Hematopoietic multipotent progenitor cell treated with erythropoietin and hydrocortisone succinate and interleukin-3 and kit ligand, for 6 days (in vitro differentiated cells): ENCODE measurements at places on chromosomes 16 and 17.

DNA sequence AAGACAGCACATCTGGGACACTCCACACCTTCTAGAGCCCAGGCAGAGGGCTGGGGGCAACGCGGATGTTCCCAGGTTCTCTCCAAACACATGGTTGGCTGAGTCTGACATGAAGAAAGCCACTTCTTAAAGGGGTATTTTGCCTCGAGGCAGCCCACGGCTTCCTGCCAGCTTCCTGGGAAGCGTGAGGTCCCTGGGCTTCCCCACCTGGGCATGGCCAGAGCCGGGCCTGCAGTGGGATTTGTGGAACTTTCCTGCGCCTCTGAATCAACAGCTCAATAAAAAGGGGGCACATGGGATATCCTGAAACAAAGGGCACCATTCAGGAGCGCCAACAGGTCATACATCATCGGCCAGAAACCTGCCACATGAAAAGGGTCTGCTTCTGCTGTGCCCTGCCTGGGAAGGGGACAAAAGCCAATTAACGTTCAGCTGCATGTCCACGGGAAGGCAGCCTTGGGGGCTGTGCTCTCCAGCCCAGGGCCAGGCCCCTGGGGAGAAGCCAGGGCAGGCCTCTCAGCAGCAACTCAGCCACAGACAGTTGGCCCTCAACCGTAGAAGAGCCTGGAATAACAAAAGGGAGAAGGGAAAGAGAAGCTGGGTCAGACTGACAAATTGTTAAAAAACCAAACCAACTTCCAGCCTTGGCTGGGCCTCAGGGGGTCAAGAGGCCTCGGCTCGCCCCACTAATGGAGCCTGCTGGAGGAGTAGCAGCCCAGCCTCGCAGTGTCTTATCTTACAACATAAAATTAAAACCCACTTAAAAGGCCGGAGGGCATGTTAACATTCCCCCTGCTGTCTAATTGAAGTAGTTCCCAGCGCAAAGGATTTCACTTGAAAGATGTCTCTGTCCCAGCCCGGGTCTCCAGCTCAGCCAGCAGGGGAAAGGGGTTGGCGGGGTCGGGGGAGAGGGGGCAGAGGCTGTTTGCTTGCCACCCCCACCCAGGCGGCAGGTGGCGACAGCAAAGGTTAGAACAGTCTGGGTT lies 34.2 kb downstream of the TBX4 start:
- DNase-seq: no peak

- no peak for DNase-seq
Measured at GRCh38 chr16:10612649-10613179, 32.3 kb upstream of the EMP2 start.

DNA sequence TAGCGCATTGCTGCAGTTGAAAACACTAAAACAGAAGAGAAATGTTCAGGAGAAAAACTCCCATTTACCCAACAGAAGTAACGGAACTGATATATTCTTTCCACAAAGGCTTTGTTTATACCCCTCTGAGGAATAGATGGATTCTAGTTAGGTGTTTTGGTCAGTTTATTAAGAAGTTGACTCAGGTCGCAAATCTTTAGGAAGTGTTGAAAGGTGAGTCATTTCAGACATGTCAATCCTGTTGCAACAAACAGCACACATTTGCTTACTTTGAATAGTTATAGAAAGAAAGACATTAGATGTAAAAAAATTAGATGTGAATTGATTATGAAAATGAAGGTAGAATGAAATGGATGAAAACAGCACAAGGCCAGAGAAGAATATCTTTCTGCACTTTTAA lies 941.0 kb downstream of the KCNJ2 start:
- DNase-seq: no peak

- no peak for DNase-seq
Measured at GRCh38 chr17:34622862-34623623, 43.7 kb downstream of the TMEM132E start.

- DNase-seq: no peak
Measured at GRCh38 chr17:1931844-1932579, 93.1 kb downstream of the RTN4RL1 start.

- DNase-seq: no peak
Measured at GRCh38 chr16:62965831-62966230, 929.6 kb upstream of the CDH8 start.

DNA sequence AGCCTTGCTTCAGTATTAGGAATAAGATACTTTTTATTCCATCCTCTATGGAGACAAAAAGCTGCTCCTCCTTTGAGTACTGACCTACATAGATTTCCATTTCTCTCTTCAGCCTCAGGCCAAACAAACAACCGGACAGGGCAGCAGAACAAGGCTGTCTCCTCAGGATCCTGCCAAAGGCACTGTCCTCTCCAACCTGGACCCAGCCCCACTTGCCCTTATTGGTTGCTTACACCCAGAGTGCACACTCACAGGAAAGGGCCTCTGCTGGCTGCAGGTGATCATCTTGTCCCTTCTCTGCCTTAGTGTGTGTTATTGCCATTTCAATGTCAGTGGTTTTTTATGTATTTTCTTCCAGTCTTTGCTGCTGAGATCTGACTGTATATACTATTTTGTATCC lies 26.6 kb downstream of the LIG3 start:
- no peak for DNase-seq

DNA sequence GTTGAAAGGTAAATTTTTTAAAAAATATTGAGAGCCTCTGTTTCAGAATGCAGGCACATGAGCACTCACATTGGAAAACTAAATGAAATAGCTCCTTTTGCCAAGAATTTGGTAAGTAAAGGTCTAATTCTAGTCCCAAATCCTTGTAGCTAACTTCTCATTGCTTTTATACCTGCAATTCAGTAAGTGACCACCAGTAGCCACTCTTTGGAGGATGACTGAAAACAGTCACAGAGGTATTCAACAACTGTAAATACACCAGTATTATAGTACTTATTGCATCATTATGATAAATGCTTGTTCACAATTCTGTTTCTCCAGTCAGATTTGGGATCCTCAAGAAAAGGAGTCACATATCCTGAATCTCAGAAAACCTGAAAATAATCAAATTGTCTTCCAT lies 562.4 kb upstream of the CDH11 start:
- no peak for DNase-seq

DNA sequence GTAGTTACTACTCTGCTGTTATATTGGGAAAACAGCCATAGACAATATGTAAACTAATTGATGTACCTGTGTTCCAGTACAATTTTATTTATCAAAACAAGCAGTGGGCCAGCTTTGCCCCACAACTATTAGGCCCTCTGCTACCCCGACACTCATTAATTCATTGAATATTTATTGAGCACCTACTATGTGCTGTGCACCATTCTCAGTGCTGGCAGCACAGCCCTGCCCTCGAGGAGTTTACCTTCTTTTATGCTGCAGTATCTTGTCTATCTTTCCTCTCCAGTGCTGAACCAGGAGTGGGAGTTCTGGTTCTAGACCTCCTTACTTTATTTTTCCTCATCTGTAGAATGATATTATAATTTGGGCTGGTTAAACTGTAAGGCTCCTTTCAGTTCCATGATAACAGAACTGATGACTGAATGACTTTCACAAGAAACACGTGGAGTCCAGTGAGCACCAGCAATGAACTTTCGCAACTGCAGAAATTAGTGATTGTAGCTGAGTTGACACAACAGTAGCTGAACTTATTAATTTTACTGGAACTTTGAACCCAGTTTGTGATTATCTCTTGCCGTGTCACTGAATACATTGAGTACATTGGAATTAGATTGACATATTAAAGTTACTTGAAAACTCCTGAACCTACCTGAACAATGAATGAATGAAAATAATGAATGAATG lies 2.4 kb downstream of the GOSR2 start:
- peak; percentile 18 for DNase-seq

- peak; percentile 69 for DNase-seq
Measured at GRCh38 chr17:3834811-3835210, 11.2 kb downstream of the NCBP3 start.

DNA sequence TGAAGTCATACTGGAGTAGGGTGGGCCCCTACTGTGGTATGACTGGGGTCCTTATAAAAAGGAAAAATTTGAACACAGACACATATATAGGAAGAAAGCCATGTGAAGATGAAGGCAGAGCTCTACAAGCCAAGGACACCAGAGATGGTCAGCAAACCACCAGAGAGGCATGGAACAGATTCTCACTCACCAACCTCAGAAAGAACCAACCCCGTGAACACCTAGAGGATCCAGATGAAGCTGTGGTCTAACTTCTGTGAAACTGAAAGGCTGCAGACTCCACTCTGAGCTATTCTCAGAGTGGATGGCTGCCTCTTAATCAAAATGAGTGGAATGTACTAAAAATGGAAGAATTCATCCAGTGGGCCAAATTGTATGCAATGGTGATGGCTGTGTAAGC lies 149.6 kb downstream of the ABCA8 start:
- no peak for DNase-seq

DNA sequence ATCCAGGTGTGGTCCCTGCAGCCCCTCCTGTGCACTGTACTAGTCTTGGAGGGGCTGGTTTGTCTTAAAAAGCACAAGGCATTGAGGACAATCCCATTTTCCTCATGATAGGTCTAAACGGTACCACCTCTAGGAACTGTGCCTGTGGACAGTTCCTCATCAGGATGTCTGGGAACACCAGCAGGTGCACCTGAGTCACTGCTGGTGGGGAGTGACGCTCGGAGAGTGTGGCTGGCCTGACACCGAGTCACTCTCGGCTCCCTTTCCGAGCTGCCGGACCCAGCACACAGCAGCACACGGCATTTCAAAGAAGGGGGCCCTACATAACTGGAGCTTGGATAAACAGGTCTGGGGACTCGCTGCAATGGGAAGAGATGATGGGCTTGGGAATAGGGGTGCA lies 25.6 kb downstream of the LRRC75A start:
- DNase-seq: no peak

GRCh38 chr16:80530479-80530878 lies 10.3 kb upstream of the DYNLRB2 start:
- no peak for DNase-seq

- DNase-seq: no peak
Measured at GRCh38 chr16:2341456-2342447, 1.2 kb upstream of the ABCA3 start.

DNA sequence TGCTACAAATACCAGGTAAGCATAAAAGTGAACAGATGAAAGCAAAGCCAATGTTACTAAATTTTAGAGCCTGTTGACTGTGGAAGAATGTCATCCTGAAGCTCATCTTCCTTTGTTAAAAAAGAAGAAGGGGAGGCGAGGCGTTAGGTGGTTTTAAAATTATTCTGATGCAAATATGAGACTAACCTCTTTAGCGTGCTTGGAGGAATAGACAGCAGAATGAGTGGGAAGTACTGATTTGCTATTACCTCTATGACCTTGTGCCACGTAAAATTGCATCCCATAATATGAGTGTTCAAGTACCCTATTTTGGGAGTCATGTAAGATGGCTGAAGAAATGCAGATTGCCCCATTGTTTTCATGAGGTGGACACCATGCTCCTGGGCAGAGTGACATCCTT lies 95.7 kb downstream of the ELAC2 start:
- DNase-seq: no peak
